ENCODE measurements at places on chromosomes 11 and 22.
A peak's percentile ranks its signal among the peaks of the same experiment; 100 is the strongest.

GRCh38 chr11:69511358-69512055, 30.0 kb downstream of the LINC01488 start:
- no peak for DNase-seq

GRCh38 chr11:131868629-131869507, 498.5 kb downstream of the NTM start:
- no peak for DNase-seq

DNA sequence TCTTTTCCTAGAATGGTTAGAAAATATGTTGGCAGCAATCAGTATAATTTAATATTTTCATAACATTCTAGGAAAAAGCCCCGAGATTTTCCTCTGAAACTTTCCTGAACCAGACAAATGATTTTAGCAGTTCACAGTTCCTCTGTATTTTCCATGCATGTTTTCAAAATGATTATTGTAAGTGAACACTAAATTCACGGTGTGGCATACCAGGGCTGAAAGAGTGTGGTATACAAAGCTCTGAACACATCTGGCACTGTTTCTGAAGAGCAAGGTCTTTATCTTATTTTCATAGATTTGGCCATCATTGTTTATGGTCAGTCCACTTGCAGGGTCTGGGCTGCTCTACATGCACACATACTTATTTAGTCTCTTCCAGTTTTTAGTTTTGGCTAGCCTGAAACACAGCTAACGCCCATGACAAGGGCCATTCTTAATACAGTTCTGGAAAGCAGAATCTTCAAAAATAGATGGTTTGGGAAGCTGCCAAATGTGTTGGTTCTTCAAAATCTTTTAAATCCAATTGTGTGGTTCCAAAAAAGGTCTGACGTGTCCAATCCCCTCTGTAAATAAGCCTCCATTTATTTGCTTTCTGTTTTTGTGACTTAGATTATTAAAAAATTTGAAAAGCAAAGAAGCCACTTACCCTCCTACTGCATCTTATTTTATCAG, 7.9 kb upstream of the GAB2 start:
- DNase-seq = no peak

- DNase-seq = no peak
Observed at GRCh38 chr11:72038491-72038890, 39.8 kb downstream of the IL18BP start.

DNA sequence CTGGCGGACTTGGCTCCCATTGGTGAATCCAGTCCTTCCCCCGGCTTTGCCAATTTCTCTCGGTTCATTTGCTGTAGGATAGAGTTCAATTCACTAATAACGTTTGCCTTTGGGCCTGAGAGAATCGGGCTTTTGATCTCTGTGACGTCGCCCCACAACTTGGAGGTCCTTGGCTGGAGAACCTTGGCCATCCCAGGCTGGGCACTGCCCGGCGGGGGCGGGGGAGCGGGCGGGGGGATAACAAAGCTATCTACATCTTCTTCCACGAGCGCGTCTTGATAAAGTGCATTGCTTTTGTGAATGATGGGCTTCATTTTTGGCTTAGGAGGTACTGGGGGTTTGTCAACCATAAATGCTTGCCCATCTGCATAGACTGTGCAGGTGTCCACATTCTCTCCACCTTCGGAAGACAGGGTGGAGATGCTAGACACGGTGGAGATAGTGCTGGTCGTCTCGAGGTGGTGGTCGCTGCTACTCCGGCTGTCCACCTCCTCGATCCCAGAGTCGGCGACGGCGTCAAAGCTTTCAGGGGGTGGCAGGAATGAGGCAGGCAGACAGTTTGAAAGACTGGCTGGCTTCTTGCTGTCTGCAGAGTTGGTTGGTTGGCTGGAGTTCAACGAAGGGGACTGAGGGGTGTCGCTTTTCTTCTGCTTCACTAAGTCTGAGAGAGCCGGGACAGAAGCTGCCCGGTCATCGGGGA, 87.1 kb downstream of the CTTN start:
- DNase-seq = no peak

GRCh38 chr11:30487200-30487898, 98.8 kb downstream of the MPPED2 start:
- no peak for DNase-seq

DNA sequence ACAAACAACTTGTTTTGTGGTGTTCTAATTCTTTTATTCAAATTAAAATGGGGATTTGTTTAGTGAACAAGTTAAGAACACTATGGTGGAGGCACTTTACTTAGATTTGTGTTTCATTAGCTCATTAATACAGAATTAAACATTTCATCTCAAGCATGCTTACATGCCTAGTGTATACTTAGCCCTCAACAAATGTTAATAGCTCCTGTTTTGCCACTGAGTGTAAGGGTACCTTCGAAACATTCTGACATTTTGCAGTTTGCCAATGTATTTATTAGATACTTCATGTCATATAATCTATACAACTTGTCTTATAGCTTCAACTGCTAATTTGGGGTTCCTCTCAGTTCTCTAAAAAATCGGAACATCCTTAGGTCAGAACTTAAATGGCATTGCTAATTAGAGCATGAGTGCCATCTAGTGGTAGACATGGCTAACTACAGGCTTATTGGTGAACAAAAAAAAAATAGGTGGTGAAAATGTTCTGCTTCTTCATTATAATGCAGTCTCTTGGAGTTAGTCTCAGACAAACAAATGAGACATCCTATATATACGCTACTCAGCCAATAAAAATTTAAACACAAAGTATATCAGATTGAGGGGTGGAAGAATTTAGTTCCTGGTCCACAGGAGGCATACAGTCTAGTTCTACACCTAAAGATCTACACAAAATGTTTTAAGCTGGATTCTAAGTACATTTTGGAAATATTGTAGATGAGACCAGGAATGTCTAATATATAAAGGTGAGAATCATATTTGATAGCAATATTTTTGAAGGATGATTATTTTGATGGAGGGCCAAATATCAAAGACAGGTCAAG, 4.9 kb upstream of the CNTN5 start:
- DNase-seq = no peak

DNA sequence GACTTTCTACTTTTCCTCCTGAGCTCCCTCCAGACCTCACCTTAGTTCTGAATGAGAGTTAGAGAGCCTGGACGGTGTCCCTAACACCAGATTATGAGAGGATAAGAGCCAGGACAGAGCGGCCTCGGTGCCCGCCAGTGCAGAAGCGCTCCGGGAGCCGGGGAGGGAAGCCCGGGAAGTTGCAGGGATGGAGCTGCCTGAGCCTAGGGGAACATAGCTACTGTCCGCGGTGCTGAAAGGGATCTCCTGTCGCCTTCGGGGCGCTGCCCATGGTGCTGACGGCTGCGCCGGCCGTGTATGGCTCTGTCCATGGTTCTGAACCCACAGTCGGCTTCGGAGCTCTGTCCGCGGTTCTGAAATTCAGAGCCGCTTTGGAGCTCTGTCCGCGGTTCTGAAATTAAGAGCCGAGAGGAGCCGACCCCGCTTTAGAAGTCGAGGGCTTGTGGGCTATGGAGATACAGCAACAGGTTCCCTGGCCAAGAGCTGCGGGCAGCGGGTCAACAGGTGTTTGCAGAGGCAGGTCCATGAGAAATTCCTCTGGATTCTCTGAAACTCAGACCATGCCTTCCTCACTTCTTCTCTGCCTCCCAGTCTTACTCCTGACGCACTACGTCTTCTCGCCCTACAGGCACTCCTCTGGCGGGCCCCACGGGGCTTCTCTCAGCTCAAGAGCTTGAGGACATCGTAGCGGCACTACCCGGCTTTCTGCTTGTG, 814 bp downstream of the NPAS4 start:
- peak; percentile 79 for DNase-seq

GRCh38 chr22:37186228-37186996, 1.6 kb downstream of the C1QTNF6 start:
- DNase-seq = no peak

GRCh38 chr22:32552521-32552920, 77.9 kb downstream of the FBXO7 start:
- DNase-seq = no peak

- DNase-seq = no peak
Observed at GRCh38 chr11:34890812-34891211, 25.4 kb downstream of the APIP start.

- no peak for DNase-seq
Observed at GRCh38 chr11:8932564-8933180, at the start of gene C11orf16. TSS of gene C11orf16 (minus strand) at chr11:8932947. CDS start at chr11:8932308, 639 bp downstream.

DNA sequence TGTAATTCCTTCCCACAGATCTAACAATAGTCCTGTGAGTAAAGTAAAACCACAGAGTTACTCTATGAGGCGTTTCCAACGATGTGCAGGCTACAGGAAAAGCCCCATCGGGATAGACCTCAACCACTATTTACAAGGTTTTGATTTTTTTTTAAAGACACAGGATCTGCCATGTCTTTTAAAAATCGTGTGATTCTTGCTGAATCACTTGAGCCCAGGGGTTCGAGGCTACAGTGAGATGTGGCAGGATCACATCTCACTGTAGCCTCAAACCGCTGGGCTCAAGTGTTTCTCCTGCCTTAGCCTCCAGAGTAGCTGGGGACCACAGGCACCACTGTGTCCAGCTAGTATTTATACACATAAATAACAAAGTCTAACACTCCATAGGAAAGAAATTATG, 7.8 kb downstream of the TAF1D start:
- DNase-seq = no peak

DNA sequence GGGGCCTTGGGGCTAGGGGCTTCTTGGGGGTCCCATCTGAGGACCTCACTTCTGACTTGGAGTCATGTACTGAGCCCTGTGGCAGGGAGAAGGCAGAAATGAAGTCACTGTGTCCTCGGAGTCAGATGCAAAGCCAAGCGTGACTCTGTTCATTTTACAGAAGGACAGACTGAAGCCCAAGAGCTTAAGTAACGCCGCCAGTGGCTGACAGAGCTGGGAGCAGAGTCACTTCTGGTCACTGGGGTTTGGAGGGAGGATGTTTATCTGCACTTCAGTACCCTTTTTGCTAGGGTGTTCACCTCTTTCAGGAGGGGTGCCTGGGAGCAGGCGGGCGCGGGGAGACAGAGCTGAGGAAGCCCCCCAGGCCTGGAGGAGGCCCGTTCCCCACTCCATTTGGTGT, 10.7 kb downstream of the CD6 start:
- no peak for DNase-seq

- DNase-seq = no peak
Observed at GRCh38 chr11:16403851-16404250, 47.5 kb upstream of the SOX6 start.

DNA sequence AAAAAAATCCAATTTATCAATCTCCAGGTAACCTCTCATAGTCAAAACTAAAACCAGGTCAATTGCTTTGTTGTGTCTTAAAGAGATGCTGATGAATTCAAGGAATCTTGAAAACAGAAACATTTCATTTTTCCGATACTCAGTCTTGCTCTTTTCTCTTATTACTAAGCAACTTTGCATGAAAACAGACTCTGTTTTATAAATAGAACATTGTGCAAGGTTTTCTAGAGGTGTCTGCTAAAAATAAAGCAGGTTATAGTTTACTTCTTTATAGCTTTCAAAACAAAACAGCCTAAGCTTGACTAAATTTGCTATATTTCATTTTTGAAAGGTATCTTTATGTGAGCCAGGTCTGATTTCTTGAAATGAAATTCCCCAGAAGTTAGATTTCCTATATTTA, 109.3 kb downstream of the ARL14EP start:
- DNase-seq = no peak

DNA sequence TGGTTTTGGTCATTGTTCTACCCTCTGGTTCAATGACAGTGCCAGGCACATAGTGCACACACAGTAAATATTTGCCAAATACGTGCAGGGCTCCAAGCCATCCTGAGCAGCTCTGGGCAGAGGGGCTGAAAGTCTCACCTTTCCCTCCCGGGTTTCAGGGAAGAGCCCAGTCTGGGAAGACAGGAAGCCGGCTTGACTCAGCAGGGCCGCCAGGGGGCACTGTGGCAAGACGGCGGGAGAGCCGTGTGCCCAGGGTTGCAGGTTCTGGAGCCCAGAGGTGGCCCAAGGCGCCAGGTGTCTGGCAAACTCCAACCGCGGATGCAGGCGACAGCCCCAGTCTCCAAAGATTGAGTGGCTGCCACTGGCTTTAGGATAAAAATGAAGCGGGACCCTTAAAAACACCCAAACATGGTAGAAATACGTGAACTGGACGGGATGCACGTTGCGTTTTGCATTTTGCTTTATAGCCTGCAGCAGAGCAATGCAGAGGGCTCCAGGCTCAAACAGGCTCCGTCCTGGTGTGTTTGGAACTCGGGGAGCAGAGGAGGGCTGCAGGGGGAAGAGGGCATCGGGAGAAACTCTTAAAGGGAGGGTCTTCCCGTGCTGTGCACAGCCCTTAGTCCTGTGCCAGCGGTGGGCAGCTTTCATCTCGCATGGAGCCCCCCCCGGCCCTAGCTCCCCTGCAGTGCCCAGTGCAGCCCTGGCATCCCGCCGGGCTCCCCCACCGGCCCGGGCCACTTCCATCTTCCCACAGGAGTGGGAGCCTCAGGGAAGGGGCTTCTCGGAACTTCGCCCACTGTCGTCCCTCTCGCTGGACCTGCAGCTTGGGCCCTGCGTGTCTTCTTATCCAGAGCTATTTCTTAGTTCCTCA, 10.7 kb downstream of the KRTAP5-5 start:
- no peak for DNase-seq

- no peak for DNase-seq
Observed at GRCh38 chr11:132751516-132752250, 780.6 kb downstream of the OPCML start.

All from activated T-helper 1 cell treated with Interleukin-2 at 50 U/mL for 16 hours (primary cell).